ENCODE measurements at places on chromosomes 1 and 21.
A peak's percentile ranks its signal among the peaks of the same experiment; 100 is the strongest.

DNA sequence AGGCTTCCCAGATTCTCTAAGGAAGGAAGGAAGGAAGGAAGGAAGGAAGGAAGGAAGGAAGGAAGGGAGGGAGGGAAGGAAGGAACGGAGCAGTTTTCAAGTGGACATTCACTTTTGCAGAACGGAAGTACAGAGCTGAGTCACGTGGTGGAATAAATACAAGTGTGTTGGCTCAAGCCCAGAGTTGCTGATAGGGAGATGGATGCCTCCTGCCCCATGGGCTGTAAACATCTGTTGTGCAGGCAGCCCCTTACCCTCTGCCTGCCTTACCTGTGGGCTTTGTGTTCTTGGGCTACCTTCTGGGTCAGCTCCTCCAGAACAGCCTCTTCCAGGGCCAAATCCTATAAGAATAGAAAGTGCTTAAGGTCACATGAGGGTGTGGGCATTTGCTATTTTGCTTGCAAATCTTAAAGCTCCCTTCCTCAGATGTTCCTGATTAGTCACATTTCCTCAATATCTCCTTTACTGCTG, 121.7 kb downstream of the SMYD2 start:
- no peak for DNase-seq

- DNase-seq: no peak
These were observed 137.7 kb downstream of the ACTL8 start for GRCh38 chr1:17892851-17893250.

DNA sequence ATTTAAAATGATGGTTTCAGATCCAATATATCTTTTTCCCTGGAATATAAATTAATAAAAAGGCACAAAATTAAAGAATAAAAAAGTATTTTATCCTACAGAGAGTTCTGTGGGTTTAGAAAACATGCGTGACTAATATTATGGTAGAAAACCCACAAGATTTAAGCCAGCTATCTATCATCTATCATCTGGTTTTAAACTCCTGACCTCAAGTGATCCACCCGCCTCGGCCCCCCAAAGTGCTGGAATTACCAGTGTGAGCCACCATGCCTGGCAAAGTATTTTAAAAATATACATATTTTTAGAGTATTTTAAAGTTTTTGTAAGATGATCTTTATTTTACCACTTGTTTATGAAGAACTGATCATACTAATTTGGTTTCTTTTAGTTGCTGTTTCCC, 79.5 kb downstream of the NRIP1 start:
- DNase-seq: no peak

GRCh38 chr1:22796642-22797041, 86.0 kb downstream of the EPHB2 start:
- DNase-seq: no peak

DNA sequence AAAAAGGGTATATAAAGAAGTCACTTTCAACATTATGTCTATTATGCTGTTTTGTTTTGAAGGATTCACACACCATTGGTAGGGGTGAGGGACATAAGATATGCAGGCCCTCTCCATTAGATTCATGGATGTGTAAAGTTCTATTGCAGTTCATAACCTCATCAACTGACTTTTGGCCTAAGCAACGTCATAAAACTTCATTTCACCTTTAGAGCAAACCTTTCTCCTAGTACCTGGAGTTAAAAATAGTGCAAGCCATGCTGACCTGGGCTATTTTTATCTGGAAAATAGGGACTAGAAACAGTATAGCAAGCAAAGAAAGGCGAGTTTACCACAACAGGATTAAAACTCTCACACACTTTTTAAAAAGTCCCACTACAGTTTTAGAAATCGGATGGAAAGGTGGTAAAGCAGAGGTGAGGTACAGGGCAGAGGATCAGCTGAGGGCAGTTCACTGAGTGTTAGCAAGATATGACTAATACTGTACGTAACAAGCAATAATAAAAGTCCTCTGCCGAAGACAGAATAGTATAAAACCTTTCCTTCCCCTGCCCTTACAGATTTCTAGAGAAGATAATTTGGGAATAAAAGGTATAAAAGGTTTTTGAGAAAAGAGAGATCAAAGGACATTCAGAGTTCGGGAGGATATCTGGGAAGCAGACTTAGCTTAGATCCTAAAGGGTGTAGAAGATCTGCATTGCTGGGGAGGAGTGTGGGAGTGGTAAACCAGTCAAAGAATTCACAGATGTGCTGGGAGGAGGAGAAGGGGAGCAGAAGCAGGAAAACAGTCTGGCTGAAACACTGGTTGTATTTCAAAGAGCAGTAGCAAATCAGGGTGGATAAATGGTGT, 14.3 kb downstream of the EGLN1 start:
- no peak for DNase-seq

GRCh38 chr1:58584082-58584895, 7.2 kb upstream of the TACSTD2 start:
- DNase-seq: no peak

GRCh38 chr1:100353988-100354387, 1.7 kb downstream of the CDC14A start:
- no peak for DNase-seq

DNA sequence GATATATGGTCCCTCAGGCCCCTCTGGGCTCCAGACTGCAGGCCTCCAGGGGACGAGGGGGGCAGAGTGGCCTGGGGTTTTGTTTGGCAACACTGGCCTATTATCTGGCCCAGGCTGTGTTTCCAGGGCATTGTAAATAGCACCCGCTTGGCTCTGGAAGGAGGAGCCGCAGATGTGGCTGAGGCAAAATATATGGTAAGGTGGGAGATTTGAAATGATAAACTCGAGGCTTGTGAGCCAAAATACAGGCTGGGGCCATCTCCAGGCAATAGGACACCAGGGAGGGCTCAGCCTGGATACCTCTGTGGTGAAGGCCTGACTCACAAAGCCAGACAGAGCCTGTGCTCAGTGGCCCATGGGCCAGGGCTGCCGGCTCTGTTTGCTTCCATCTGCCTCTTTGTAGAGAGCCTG, 14.0 kb downstream of the NAV1 start:
- DNase-seq: no peak

DNA sequence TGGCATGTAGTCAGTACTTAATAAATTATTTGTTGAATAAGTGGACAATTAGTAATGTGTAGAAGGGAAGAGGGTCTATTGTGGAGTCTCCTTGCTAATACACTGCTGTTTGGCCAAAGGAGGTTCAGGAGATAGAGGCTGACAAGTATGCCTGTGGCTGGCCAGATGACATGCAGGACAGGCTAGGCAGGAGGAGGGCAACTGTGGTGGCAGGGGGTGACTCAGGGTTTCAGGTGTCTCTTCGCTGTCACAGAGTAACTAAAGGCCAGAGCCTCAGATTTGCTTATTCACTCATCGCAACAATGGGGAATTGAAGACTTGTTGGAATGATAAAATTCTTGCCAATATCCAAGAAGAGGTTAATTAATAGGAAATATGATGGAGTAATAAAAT, 33.1 kb downstream of the THRAP3 start:
- no peak for DNase-seq

- no peak for DNase-seq
These were observed 13.2 kb downstream of the PSEN2 start for GRCh38 chr1:226883630-226884029.

- DNase-seq: no peak
These were observed 18.0 kb downstream of the NADK start for GRCh38 chr1:1760345-1760650.

DNA sequence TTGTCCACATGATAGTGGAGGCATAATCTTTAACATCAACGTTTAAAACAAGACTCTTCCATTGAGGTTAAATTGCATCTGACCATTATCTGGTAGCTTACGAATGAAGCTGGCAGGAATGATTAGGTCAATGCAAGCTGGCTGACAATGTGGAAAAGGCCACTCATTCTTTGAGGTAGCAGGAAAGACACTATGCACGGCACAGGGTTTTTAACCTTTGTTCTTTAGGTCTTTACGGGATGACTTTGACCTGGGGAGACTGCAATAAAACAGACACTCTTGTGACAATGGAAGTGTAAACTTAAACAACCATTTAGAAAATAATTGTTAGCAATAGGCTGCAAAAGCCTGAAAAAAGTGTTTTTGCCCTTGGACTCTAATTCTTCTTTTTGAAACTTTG, 193.8 kb upstream of the FOXD3 start:
- no peak for DNase-seq

GRCh38 chr1:115329965-115330364, 8.1 kb downstream of the NGF start:
- DNase-seq: no peak

GRCh38 chr1:242800521-242800920, 276.0 kb upstream of the PLD5 start:
- peak; percentile 75 for DNase-seq

- no peak for DNase-seq
These were observed 911.1 kb downstream of the KCNT2 start for GRCh38 chr1:195697130-195697529.

DNA sequence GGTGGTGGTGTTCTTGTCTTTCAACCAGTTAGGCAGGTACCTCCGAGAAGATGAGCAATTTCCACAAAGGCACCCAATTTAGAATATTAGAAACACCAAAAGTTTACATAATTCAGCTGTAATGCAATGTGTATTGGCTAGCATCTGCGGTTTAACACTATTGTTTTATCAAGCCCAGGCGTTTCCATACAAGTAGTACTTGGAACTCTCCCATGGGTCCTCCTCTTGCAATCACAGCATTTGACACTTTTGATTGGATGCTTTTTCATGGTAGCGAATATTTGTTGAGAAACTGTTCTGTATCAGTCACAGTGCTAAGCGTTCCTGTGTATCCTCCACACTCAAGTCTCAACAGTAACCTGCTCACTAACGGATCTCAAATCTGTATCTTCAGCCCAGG, 20.1 kb upstream of the MAP1LC3C start:
- no peak for DNase-seq

DNA sequence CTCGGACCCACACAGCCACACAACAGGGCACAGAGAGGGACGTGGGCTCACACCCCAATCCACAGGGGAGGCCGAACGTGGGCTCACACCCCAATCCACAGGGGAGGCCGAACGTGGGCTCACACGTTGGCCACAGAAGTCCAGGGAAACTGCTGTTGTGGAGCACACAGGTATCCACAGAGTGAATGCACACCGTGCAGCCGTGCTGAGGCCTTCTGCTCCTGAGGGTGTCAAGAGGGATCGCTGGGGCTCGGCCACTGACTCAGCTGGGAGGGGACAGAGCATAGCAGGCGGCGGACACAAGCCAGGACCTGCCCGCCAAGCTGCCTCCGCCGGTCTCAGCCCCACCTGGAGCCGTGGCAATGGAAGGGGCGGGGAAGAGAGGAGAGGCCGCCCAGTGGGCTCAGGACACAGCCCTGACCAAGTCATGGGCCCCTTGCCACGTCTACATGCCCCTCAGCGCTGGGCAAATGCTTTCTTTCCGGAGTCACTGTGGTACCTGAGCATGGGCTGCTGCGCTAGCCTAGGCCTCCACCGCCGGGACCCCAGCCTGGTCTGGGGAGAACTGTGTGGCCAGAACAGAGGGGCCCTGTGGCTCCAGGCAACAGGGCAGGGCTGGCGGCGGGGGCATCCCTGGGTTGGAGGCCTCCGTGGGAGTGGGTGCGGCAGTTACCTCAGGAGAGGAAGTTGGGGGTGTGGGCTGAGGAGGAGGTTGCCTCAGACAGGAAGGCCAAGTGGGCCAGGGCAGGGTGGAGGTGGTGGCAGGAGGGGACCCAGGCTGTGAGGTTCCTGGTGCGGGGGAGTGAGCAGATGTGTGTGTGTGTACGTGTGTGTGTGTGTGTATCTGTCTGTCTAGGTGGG, 1.2 kb downstream of the SYTL1 start:
- peak; percentile 47 for DNase-seq

- no peak for DNase-seq
These were observed 34.2 kb upstream of the ABCD3 start for GRCh38 chr1:94383966-94384408.

GRCh38 chr1:25435397-25436108, 4.9 kb downstream of the MACO1 start:
- DNase-seq: peak; percentile 18

GRCh38 chr1:54171606-54172005, 18.8 kb upstream of the CDCP2 start:
- DNase-seq: no peak

GRCh38 chr1:192140382-192140781, 17.9 kb upstream of the RGS18 start:
- DNase-seq: no peak

- DNase-seq: no peak
These were observed 37.0 kb downstream of the ZBTB8B start for GRCh38 chr1:32501865-32502264.

- DNase-seq: peak; percentile 57
These were observed 663 bp downstream of the CAMTA1 start for GRCh38 chr1:6785728-6786505.

GRCh38 chr21:43734131-43734927, 15.4 kb downstream of the PDXK start:
- no peak for DNase-seq
